ENCODE measurements at places on chromosomes 1 and 21.

DNA sequence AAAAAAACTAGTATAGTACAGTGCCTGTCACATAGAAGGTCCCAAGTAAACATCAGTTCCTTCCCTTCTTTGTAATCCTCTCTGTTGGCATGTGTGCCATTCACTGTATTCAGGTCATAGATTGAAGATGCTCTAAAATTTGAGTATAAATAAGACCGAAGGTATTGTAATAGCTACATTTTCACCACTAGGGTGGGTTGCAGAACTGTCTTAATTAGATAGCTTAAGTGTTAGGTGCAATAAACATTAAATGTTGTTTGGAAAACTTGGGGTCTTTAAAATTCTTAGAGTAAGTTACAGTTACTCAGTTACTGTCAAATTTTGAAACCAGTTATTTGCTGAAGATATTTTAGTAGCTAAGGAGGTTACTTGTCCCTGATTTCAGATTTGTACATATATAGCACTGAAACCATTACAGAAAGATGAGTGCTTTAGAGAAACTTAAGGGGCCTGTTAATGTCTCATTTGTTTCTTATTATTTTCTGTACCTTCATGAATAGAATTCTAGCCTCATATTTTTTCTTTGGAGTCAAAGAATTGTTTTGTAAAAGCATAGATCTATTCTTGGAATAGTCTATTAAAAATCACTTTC lies 24.3 kb downstream of the PER3 start:
- DNase-seq: peak; percentile 8

DNA sequence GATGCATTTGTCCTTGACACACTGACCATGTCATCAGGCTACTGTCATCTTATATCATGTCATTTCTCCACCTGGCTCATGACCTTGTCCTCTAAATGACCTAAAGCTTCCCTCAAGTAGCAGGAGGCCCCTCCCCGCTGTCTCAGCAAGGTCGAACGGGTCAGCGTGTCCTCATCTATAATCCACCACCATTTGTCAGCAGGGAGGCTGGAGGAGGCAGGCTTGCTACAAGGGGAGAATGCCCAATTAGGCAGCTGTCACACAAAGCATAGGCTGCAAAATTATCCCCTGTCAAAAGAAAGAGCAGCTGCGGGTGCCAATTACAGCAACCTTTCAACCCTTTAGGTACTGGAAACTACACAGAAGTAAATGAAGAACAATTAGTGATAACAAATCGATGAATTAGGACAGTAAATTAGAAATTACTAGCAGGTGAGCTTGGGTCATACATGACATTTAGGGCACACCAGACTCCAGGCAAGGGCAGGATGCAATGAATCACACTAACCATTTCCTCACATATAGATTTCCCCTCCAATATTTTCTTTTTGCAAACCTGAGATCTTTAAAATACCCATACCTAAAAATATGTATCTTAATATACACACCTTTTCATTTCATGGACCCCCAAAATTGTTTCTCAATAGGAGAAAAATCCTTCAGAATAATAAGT lies 61.2 kb downstream of the NRIP1 start:
- no peak for DNase-seq

- DNase-seq: no peak
Measured at GRCh38 chr21:37582590-37582989, 216.0 kb downstream of the DYRK1A start.

DNA sequence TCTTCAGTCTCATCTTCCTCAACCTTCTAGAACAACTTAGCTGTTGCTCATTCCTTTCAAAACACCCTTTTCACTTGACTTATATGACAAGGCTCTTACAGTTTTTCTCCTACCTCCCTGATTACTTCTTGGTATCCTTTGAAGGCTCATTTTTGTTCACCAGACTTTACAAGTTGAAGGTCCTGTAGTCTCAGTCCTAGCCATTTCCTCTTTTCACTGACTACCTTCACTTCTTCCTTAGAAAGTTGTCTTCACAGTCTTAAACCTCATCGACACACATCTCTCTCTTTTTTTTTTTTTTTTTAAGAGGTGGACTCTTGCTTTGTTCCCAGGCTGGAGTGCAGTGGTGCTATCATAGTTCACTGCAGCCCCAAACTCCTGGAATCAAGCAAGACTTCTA lies 6.6 kb upstream of the TP53BP2 start:
- DNase-seq: no peak

GRCh38 chr1:168521401-168522000 lies 22.3 kb downstream of the XCL2 start:
- no peak for DNase-seq

DNA sequence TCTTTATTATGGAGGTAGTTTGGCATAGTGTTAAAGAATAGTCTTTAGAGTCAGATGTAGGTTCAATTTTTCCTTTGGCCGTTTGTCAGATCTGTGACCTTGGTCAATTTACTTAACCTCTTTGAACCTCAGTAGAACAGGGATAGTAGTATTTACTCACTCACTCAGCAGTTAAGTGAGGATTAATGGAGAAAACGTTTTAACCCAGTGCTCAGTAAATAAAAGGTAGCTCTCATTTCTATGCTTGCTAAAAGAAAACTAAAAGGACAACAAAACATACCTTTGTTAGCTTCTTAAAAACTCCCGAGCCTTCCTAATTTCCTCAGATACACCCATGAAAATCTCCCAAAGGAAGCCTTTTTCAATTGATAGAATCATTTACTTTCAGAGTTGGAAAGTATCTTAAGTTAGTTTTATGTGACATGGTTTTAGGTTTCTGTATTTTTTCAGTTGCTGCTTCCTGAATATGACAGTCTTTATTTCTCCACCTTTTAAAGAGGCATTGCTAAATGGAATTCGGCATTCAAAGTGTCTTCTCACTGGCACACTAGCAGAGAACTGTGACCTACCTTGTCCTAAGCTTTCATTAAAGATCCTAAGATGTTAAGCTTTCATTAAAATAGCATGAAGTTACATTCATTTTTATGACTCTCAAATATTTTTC lies 7.8 kb downstream of the ABCD3 start:
- no peak for DNase-seq

DNA sequence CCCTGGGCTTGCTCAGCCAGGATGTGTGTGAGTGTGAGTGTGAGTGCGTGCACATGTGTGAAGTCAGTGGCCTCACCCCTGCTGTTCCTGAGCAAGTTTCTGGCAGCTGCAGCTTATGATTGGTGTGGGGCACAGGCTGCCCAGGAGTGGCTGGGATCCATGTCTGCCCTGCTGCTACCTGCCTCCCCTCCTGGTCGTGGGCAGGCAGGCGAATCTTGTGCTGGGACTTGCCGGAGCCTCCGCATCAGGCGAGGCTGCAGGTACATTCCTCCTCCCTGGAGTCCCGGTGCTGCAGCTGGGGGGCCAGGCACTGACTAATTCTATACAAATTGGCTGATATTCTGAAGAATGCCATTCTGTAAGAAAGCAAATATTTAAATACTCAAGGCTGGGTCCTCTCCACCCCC lies 85.6 kb upstream of the WNT4 start:
- DNase-seq: peak; percentile 49

DNA sequence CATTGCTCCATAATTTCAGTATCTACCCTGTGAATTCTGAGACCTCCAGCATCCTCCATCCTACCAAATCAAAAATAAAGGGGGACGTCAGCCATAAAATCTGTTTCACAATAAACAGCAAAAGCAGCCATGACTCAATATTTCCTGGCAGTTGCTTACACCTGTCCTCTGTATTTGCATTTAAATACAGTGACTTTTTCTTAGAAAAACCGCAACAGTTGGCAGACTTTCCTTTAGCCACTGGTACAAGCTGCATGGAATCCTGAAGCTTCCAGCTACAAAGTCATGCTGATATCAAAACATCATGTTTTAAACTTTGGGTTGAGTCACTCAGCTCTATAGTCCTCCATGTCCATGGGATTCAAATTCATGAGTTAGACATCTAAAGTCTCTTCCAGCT lies 278.0 kb upstream of the KAZN start:
- DNase-seq: no peak

DNA sequence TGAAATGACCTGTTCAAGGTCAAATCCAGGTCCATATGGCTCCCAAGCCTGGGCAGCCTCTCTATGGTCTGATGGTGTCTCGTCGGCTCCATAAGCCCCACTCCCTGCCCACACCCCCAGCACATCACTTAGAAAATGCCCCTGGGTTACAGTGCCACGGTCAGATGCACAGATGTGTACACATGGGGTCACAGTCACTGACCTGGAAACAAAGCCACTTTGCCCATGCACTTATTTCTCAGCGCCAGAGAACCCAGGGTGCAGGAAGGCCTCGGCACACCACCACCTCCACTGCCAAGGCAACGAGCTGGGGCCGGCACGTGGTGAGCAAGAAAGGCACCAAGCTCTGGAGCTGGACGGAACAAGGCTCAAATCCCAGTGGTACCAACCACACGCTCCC lies 24.7 kb downstream of the IFFO2 start:
- DNase-seq: no peak

DNA sequence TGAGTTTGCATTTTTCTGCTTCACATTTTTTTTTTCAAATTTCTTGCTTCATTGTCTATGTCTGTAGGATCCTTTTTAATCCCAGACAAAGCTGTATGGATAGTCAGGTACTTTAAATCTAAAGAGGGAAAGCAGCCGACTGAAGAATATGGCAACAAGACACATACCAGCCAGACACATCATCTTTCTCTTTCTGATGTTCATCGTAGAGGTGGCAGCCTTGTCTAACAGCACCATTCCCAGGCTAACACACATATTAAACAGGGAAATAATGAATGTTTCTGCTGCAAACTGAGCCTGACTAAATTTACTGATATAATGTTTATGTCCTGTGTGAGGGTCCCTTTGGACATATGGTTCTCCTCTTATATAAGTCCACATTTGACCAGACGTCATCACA lies 3.7 kb upstream of the TEKT2 start:
- no peak for DNase-seq

DNA sequence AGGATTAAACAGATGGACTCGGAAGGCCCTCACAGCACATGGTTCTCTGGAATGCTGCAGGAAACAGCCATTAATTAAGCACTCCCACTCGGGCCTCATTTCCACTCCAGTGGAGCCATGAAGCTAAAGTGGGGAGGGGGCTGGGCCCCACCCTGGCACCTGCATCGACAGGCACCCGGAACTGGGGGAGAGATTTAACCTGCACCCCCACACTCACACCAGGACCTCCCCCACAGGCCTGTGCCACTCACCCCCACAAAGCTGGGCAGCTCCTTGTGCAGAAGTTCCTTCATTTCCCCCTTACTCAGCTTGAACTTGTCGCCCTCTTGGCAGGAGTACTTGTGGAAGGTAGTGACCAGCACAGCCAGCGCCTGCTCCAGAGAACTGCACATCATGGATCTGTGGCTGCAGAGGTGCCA lies 2.2 kb downstream of the S100A2 start:
- DNase-seq: no peak

GRCh38 chr1:167669209-167670124 lies 39.4 kb downstream of the RCSD1 start:
- no peak for DNase-seq

DNA sequence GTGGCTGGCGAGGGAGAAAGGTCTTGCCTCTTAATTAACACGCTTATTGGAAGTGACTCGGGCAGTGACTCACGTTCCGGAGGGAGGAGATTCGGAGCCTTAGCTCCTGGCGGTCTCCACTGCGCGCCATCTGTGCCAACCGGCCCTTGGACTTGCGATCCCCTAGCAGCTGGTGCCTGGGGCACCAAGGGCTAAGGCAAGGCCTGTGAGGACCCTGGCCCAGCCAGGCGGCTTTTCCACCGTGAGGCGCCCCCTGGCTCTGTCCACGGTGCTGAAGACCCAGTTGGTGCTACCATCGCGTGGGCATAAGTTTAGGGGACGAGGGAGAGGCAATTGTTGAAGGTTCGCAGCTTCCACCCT lies 1.3 kb upstream of the SYT6 start:
- DNase-seq: no peak

- no peak for DNase-seq
Measured at GRCh38 chr1:172832006-172832725, 173.3 kb downstream of the FASLG start.

DNA sequence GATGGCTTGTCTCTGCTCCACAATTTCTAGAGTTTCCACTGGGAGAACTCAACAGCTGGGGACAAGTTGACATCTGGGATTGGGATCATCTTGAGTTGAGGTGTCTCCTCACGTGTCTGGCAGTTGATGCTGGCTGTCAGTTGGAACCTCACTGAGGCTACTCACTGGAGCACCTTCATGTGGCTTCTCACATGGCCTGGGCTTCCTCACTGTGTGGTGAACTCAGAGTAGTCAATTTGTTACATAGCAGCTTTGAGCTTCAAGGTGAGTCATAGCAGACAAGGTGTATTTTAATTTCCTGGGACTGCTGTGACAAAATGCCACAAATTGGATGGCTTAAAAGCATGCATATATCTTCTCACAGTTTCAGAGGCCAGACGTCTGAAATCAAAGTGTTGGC lies 44.0 kb downstream of the NTNG1 start:
- DNase-seq: no peak

DNA sequence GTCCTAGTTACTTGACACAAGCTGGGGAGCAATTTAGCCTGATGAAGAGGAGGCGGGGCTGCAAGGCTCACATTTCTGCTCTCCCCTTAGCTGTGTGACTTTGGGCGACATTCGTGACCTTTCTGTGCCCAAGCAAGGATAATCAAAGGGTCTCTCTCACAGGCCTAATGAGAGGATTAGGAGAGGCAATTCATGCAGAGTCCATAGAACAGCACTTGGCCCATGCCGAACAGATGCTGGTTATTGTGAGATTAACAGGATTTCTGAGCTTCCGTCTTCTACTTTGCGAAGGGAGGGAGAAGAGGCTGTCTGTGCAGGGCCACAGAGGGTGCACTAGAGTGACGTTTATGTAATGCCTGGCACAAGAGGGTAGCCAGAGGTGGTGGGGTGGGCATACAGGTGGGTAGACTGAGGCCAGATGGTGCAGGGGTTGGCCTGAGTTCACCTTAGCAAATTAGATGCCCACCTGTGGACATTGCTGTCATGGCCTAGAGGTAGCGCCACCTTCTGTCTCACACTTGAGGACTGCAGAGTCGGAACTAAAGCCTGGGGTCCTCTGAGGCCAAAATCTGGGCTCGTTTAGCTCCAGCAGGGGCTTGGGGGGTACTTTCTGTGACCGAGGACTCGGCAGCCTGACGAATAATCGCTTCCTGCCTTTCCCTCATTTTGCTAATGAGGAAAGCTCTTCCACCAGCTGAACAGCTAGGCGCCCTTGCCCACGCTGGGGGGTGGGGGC lies 18.6 kb downstream of the ACTL8 start:
- DNase-seq: no peak

DNA sequence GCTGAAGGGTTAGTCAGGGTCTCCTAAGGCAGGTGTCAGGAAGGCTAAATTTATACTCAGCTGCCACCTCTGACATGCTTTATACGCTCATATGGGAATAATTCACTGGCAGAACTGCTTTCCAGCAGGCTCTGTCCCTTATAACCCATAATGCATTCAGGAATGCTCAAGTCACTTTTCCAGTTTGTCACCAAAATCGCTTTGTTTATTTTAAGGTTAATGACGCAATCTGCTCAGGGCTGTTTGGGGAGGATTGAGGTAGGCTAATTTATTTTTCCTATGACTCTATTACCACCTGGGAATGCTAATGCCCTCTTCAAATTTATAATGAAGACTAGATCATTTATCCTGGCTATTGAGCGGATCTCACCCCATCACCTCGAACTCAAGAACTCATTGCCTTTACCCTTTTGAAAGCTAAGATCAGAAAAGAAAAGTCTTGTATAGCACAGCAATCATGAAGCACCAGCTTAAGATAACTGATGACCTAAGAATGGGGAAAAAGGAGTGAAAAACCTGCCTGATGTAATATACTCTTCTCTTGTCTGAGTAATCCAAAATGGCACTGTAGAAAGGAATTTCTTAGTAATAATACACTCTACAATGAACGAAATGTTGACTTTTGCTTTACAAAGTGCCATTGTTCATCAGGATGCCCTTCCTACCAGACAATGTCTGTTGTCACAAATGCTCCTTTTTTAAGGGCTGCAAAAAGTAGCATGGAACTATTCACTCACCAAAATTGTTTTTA lies 97.9 kb upstream of the EXO1 start:
- DNase-seq: no peak
